Hypothalamus (tissue), 51 donors: ENCODE measurements at places on chromosomes 1 and 21.
A peak's percentile ranks its signal among the peaks of the same experiment; 100 is the strongest.

- no peak for DNase-seq
Observed at GRCh38 chr1:5525597-5526384, 466.4 kb downstream of the NPHP4 start.

- DNase-seq, result no peak
Observed at GRCh38 chr1:40300651-40301050, 16.4 kb downstream of the COL9A2 start.

GRCh38 chr1:98706173-98706843, 44.8 kb downstream of the SNX7 start:
- no peak for DNase-seq

- DNase-seq, result peak; percentile 86
Observed at GRCh38 chr1:44405031-44405797, at the start of gene RNF220. RNF220 (plus strand) TSS chr1:44405255.

DNA sequence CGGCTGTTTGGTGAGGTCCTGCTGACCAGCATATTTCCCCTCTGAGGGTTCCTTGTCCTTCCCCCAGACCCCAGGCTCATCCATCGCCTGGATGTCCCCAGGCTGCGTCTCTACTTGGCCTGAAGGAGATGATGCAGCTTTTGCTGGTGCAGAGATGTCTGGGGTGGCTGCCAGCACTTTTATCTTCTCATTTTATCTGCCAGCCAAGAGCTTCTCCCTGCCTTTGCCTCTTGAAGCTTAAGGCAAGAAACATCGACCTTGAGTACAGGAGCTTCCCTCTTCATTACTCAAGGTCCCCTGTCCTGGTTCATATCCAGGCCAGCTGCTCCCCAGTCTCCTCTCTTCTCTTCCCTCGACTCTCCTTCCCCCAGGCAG, 9.2 kb upstream of the H6PD start:
- no peak for DNase-seq

DNA sequence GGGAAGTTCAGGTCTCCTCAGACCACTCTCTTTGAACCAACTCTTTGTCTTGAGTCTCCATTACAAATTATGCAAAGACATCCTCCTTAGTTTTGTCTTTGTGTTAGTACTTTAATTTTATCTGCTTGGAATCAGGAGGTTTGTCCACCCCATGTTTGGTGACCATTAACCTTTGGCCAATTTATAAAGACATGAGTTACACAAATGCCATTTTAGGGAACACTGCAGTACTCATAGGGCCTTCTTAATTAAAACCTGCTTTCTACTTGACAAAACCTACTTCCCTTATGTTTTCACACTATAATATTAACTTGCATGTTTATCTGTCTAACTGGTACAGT, 7.9 kb upstream of the CDC73 start:
- no peak for DNase-seq

DNA sequence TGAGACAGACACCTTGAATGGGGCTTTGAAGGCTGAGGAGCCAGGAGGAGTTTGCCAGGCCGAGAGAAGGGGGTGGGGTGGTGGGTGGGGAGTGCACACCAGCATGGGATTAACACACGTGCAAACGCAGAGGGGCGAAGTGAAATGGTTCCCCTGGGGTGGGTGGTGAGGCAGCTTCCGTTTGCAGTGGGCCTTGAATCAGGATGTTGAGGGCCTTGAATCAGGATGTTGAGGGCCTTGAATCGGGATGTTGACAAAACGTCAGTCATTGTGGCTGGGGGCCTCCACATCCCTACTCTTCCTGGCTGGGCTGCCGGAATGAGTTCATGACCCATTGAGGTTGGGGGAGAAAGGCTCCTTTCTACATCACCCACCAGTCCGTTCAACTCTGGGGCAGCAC, 16.6 kb downstream of the LDLRAP1 start:
- no peak for DNase-seq

DNA sequence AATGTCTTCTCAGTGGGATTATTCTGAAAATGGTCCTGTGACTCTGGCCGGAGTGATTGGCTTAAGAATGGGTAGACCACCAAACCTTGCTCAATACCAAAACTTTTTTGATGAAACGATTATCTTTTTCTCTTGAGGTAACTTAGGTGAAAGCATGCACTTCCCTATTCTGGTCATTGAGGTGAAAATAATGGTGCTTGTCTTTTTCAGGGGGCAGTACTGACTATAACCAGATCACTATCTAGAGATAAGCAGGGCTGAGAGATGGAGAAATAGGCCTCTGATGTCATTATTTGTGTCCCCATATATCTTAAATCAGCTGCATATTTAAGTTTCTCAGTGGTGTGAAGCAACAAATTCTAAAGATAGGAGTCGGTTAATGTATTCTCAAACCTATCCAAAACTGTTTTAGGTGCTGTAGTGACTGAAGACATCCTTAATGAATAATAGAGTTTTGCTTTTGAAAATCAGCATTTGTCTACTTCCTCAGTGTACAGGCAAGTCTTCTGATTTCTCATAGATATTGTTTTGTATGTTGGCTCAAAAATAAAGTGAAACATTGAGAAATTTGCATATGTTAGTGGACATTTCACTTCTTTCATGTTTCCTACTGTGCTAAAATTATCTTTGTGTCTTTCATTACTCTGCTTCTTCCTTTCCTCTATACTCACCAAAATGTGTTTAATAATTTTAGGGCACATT, 735.3 kb upstream of the ADGRL4 start:
- DNase-seq, result no peak

GRCh38 chr1:157112186-157112867, 12.7 kb upstream of the ETV3L start:
- DNase-seq, result no peak

GRCh38 chr1:19351873-19352272, 39.7 kb downstream of the SLC66A1 start:
- no peak for DNase-seq

- DNase-seq, result no peak
Observed at GRCh38 chr1:113307771-113308445, 82.4 kb upstream of the MAGI3 start.

- DNase-seq, result no peak
Observed at GRCh38 chr1:167520711-167521206, 2.4 kb upstream of the CD247 start.

GRCh38 chr1:201429736-201430501, 8.4 kb upstream of the TNNI1 start:
- DNase-seq, result no peak
